ENCODE measurements at places on chromosomes 2 and 18. TPM values are rescaled to one million over a fixed set of nuclear protein-coding genes. Genes with fewer than 3 reads are reported as not detected.

The SF3B6 gene
- 145 TPM for total RNA-seq

The NOL4 gene
- total RNA-seq = 0.38 TPM

The RAMP1 gene
- total RNA-seq = 3.1 TPM

The UGT1A3 gene
- not detected for total RNA-seq

The SNORC gene
- 0.56 TPM for total RNA-seq

The CIAO1 gene
- 87.8 TPM for total RNA-seq

The TEX44 gene
- not detected for total RNA-seq

The ITGA4 gene
- total RNA-seq = 86.3 TPM

The REG3A gene
- not detected for total RNA-seq

The ARPC2 gene
- total RNA-seq = 299 TPM

The FECH gene
- 21.7 TPM for total RNA-seq

The TYMS gene
- total RNA-seq = 37.6 TPM

The C2orf42 gene
- 28.9 TPM for total RNA-seq

The ABCB11 gene
- not detected for total RNA-seq

The FLACC1 gene
- 0.38 TPM for total RNA-seq

The AOX1 gene
- 96.4 TPM for total RNA-seq

The ARMC9 gene
- total RNA-seq = 44.8 TPM

The NAT8 gene
- not detected for total RNA-seq

The PPP3R1 gene
- total RNA-seq = 20.6 TPM

The CFC1 gene
- total RNA-seq = not detected

The CRYGC gene
- not detected for total RNA-seq

The BMP10 gene
- not detected for total RNA-seq
